ENCODE measurements at places on chromosomes 4 and X. TPM values are rescaled to one million over a fixed set of nuclear protein-coding genes. Genes with fewer than 3 reads are reported as not detected.
A peak's percentile ranks its signal among the peaks of the same experiment; 100 is the strongest.

Gene VCX
- total RNA-seq = not detected

DNA sequence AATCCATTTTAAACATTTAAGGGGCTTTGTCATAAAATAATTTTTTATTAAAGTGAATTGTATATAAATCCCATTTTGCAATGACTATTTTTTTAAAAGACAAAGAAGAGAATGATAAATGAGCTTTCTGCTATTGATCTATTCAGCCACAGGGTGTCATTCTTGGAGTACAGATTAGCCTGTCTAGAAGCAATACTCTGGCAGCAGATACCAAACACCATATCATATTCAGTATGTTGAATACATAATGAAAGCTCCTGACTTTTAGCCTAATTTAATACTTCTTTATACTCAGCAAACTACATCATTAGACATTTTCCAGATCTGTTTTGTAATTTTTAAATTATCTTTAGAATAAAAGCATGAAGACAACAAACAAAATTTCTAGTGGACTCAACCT is 496.3 kb downstream of the PDGFC start:
- no peak overlapping the region for H3K4me3 ChIP-seq
- no peak overlapping the region for H3K27ac ChIP-seq
- H3K4me1 ChIP-seq = no peaks in the 10 kb centered on the region

- H3K27ac ChIP-seq = no peak overlapping the region
- H3K36me3 ChIP-seq = no peaks in the 10 kb centered on the region
- no peak for DNase-seq
- H3K27me3 ChIP-seq = no peaks in the 10 kb centered on the region
- H3K4me3 ChIP-seq = no peak overlapping the region
These were observed 440.2 kb downstream of the PRR32 start for GRCh38 chrX:127259742-127260141.

GRCh38 chr4:152112887-152113286 is 352.1 kb upstream of the GATB start:
- DNase-seq = no peak
- H3K4me1 ChIP-seq = peaks cover 64% of the 10 kb centered on the region
- no peak overlapping the region for H3K4me3 ChIP-seq
- no peaks in the 10 kb centered on the region for H3K36me3 ChIP-seq

GRCh38 chr4:80202741-80203553 is 5.6 kb downstream of the PRDM8 start:
- H3K27me3 ChIP-seq = peaks cover 6% of the 10 kb centered on the region
- H3K36me3 ChIP-seq = no peaks in the 10 kb centered on the region
- H3K4me1 ChIP-seq = no peaks in the 10 kb centered on the region
- peak overlapping the region; percentile 58 for H3K4me3 ChIP-seq
- no peak overlapping the region for H3K27ac ChIP-seq

GRCh38 chr4:140368686-140369085 is 4.8 kb upstream of the SCOC start:
- no peaks in the 10 kb centered on the region for H3K36me3 ChIP-seq
- no peaks in the 10 kb centered on the region for H3K27me3 ChIP-seq
- DNase-seq = no peak
- H3K4me1 ChIP-seq = peaks cover under 1% of the 10 kb centered on the region

GRCh38 chr4:165101641-165102040 is 11.0 kb downstream of the TMEM192 start:
- peaks cover 26% of the 10 kb centered on the region for H3K36me3 ChIP-seq
- no peaks in the 10 kb centered on the region for H3K4me1 ChIP-seq
- H3K27ac ChIP-seq = no peak overlapping the region
- H3K4me3 ChIP-seq = no peak overlapping the region
- DNase-seq = no peak
- no peaks in the 10 kb centered on the region for H3K27me3 ChIP-seq

GRCh38 chrX:68995386-68995779 is 166.6 kb downstream of the EFNB1 start:
- no peaks in the 10 kb centered on the region for H3K36me3 ChIP-seq
- no peak for DNase-seq
- H3K27me3 ChIP-seq = peaks cover 2% of the 10 kb centered on the region
- H3K27ac ChIP-seq = no peak overlapping the region
- H3K4me1 ChIP-seq = no peaks in the 10 kb centered on the region

Gene GLOD5
- total RNA-seq = not detected

Gene NDST3
- not detected for total RNA-seq

Gene KDR
- total RNA-seq = not detected

- no peaks in the 10 kb centered on the region for H3K36me3 ChIP-seq
- peaks cover 8% of the 10 kb centered on the region for H3K27me3 ChIP-seq
- no peak overlapping the region for H3K4me3 ChIP-seq
- H3K4me1 ChIP-seq = no peaks in the 10 kb centered on the region
- no peak overlapping the region for H3K27ac ChIP-seq
- no peak for DNase-seq
These were observed 7.9 kb downstream of the EVC2 start for GRCh38 chr4:5700459-5700858.

DNA sequence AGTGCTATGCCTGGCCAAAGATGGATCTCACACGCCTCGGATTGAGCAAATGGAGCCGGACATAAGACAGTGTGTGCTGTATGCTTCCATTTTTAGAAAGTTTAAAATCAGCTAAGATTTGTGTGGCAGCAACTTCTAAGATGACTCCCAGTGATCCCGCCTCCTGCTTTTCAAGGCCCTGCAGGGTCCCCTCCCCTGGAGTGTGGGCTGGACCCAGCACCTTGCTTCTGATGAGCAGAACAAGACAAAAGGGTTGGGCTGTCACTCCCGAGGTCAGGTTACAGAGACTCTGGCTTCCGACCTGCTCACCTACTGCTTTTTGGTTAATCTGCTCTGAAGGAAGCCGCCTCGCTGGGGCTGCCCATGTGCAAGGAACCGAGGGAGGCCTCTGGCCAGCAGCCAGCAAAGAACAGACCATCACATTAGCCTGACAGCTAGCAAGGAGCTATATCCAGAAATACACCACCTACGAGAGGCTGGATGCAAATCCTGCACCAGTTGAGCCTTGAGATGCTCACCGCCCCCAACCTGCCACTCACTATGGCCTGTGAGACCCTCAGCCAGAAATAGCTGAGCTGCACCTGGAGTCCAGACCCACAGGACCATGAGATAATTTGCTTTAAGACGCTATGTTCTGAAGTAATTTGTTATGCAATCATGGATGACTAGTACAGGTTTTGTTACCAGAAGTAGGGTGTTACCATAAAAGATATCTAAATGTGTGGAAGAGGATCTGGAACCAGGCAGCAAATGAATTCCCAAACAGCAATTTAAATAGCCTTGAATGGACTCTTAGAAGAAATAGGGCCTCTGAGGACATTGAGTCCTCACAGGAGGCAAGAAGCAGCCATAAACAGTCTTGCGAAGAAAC is 47.6 kb downstream of the CRMP1 start:
- no peaks in the 10 kb centered on the region for H3K36me3 ChIP-seq
- no peak for DNase-seq
- H3K27ac ChIP-seq = no peak overlapping the region
- H3K27me3 ChIP-seq = peaks cover 13% of the 10 kb centered on the region
- H3K4me3 ChIP-seq = no peak overlapping the region

GRCh38 chr4:12050357-12050756 is 621.7 kb upstream of the HS3ST1 start:
- H3K4me3 ChIP-seq = no peak overlapping the region
- H3K4me1 ChIP-seq = no peaks in the 10 kb centered on the region
- no peak overlapping the region for H3K27ac ChIP-seq
